ENCODE measurements at places on chromosomes 13 and 19.

- DNase-seq, result no peak
Measured at GRCh38 chr19:35353635-35354034, 4.6 kb upstream of the FFAR3 start.

DNA sequence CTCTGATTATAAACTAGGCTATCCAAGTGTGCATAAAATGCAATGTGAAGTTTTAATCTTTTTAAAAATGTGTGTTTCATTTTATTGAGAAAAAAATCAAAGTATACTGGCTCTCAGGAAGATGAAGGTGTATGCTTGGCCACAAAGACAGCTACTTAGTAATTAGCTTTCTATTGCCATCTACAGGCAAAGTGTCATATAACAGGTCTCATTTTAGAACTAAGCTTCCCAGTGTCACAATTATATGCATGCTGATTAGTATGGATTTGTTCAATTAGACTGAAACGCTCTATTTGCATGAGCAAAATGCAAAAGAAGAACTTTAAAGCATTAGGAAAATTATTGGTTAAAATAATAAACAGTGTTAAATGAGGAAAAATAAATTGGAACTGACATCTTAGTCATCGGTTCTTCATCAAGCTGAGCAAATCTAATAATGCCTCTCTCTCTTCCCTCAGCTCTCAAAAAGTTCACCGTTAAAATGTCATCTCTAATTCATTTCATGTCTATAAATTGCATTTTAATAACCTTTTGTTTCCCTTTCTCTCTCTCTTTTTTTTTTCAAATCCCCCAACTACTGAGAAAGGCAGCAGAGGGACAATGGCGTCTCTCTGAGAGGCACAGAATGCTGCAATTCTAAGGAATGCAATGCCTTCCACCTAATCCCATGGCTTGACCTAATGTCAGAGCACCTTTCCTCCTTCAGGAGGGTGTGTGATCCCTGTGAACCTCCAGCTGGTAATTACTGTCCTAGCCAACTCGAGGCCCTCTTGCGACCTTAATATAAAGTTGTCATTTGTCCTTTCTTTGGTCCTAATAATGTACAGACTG is 313.1 kb upstream of the MAB21L1 start:
- no peak for DNase-seq

- no peak for DNase-seq
Measured at GRCh38 chr13:110368408-110368807, 61.3 kb downstream of the COL4A2 start.

- DNase-seq, result no peak
Measured at GRCh38 chr19:22893855-22894270, 61.8 kb downstream of the ZNF723 start.

- DNase-seq, result no peak
Measured at GRCh38 chr13:22596171-22596863, 584.5 kb upstream of the SGCG start.

- DNase-seq, result no peak
Measured at GRCh38 chr19:27776020-27776419, 1436.9 kb downstream of the UQCRFS1 start.

DNA sequence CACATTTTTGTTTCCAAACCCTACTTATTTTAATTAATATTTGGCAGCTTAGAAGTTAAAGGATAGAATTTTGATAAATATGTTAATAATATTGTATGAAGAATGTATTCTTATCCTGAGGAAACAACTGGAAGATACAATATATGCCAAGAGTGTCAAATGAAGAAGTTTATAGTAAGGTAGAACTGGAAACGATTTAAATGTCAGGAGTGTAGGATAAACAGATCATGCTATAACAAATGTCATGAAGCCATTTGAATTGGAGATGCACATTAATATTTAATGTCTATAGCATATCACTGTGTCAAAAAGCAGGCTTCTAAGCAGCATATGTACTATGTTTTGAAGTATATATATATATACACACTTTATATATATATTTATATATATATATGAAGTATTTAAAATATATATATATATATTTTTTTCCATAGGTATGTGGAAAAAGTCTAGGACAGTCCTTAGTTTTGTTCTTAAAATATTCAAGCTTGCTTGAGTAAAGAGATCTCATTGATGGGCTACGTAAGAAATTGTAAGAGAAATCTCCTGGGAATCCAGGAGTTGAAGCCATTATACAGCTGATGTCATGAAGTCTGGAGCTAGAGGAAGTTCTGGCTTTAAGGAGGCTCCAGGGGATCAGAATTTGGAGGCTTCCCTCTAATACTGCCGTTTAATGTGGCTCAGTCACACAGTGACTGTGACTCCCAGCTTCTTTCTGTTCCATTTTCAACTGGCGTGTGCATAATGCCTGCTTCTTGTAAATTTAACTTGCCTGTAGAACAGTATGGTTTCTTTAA is 79.9 kb upstream of the MYCBP2 start:
- DNase-seq, result no peak

- no peak for DNase-seq
Measured at GRCh38 chr13:51848674-51849073, 3.7 kb upstream of the TMEM272 start.
